ENCODE measurements at places on chromosomes 12 and 14.

GRCh38 chr12:89343127-89343526, 9.2 kb downstream of the DUSP6 start:
- DNase-seq, result no peak

GRCh38 chr12:13313886-13314285, 117.4 kb downstream of the EMP1 start:
- no peak for DNase-seq

GRCh38 chr14:103418481-103418818, 33.2 kb downstream of the MARK3 start:
- no peak for DNase-seq

DNA sequence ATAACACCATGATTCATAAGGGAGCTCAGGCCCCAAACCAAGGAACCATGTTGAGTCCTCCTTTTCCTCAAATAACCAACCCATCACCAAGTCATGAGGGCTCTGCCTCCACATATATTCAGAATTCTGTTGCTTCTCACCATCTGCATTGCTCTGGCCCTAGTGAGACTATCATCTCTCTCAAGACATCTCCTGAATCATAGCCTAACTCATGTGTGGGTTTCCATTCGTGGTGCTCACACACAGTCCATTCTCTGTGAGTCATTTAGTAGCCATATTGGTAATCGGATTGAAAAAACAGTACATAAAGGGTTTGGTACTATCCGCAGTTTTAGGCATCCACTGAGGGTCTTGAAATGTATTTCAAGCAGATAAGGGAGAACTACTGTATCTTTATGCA, 5.1 kb upstream of the SLC38A2 start:
- no peak for DNase-seq

DNA sequence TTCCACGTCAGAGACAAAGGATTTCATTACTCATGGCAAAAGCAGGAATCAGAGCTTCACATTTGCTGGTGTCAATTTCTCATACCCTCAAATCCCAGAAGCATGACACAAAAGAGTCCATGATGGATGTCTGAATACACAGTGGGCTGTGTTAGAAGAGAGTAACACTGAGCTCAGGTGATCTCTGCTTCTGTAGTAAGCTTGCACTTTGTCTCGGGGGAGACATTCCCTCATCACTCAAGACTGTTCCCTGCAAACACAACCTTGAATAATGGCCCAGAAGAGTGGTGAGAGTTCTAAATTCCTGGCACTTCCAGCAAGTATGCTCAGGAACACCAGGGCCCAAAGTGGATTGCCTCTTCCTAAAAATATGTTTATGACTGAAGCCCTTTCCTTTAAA, 1787.2 kb upstream of the SEL1L start:
- DNase-seq, result no peak

- DNase-seq, result no peak
Measured at GRCh38 chr12:52175371-52176350, 16.2 kb downstream of the KRT80 start.

- DNase-seq, result no peak
Measured at GRCh38 chr12:12166751-12167150, 96.0 kb downstream of the BCL2L14 start.

DNA sequence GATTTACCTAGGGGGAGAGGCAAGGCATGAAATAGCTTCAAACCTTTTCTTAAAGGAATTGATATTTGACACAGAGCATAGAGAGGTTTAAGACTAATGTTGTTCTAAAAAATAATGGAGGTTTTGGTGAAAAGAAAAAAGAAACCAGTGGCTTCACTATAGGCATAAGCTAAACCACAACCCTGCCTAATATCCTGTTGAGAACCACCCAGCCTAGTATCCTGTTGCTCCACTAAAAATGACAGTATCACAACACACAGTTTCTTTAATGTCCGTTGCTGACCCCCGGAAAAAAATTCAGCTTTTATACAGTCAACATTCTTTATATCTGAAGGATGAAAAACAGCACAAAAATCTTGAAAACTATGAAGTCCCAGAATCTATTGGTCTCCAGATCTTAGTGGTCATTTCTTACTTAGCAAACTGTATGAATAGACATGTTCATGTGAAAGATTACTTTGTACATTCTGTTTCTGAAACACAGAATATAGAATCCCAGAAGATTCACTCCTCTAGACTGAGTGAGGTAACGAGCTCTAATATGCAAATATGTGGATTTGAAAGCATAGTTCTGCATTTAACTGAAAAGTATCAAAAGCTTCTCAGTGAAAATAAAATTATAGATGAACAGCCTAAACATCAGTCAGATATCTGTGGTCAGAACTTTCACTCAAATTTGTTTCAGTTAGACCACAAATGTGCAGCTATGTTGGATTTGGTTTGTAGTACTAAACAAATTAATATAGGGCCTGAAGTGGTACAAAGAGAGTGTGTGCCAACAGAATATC, 40.5 kb downstream of the GALC start:
- no peak for DNase-seq

DNA sequence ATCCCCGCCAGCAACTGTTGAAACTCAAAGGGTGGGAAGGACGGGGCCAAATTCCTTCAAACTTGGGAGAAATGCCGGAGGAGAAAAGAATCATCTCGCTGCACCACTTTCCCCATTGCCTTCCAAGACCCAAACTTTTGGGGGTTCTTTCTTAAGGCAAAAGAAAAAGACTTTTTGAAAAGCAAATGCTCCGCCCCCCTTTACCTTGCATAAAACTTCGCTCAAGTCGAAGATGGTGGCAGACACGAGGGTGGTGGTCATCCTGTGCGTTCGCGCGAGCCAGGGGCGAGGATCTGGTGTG, 239 bp downstream of the ZFP36L1 start:
- DNase-seq, result no peak

DNA sequence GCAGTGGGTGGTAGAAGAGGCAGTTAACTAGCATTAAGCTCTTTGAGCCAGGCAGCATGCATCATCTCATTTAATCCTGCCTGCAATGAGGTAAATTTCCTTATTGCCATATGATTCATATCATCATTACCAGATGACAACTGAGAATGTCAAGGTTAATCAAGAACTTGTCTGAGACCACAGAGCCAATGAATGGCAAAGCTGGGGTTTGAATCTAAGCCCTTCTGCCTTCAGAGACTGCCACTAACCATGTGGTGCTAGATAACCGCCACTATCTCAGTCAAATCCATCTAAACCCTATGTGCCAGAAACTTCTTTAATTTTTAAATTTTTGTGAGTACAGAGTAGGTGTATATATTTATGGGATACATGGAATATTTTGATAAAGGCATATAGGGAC, 77.8 kb upstream of the GRIP1 start:
- DNase-seq, result no peak

GRCh38 chr12:25130741-25131188, 64.2 kb downstream of the DNAI7 start:
- peak; percentile 29 for DNase-seq

DNA sequence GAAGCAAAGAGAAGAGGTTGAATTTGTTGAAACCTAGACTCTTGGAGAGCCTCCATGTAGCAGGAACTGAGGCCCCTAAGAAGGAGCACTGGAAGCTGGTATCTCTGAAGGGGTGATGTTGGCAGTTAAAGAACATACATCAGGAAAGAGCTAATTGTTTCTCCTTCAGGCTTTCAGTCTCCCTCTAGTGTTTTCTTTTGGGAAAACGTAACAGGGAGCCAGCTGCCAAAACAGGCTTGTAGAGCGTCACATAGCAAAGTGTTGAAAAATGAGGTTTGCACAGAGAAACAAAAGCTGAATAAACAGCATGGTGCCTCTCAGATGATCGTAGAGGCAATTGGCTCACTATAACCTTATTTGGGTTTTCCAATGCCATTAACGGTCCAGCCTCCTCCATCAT, 46.9 kb upstream of the CAND1 start:
- DNase-seq, result peak; percentile 42

DNA sequence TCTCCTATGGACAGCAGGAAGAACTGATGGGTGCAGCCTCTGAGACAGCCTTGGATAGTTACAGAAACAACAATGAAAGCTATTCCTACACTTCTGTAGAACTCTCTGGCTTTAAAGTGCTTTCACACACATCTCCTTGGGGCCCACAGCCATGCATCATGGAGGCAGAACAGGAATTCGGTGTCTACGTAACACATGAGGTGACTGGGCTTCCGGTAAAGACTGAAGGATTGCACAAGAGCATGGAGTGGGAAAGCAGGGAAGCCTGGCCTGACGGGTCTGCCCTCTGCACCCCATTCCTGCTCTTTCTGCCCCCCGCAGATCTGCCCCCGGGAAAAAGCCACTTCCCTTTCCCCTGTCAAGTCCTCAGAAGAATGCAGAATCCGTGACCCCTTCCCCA, 82.6 kb downstream of the VWF start:
- no peak for DNase-seq

DNA sequence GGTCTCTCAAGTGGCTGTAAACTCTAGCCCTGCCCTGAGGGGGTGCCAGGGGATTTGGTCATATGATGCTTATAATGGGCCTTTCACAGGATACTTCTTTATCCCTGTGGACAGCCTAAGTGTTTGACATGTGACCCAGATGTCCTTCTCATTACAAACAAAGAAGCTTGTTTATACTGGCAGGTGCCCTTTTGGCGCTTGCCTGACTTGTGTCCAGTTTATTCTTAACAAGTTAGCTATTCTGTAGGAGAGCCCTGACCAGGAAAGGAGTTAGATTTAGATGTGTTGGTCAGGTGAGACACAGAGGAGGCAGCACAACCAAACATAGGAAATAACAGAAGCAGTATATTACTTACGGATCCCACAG, 51.9 kb downstream of the CCDC91 start:
- no peak for DNase-seq

DNA sequence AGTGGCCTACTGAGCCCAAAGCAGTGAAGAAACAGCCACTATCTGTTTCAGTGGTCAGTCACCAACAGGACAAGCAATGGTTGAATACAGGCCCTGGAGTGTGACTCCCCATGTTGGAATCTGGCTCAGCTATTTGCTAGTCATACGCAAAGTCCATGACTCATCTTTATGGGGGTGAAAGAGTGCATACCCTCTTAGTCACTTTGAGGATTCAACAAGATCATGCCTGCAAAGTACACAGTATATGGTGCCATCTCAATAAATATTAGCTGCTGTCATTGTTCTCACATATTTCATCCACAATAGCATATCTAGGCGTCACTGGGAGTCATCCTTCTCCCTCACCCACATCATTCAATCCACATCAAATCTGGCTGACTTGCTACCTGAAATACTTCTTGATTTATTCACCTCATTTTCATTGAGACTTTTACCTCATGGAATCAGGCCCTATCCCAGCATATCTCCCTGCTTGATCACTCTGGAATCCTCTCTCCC, 26.4 kb upstream of the STAB2 start:
- DNase-seq, result no peak

DNA sequence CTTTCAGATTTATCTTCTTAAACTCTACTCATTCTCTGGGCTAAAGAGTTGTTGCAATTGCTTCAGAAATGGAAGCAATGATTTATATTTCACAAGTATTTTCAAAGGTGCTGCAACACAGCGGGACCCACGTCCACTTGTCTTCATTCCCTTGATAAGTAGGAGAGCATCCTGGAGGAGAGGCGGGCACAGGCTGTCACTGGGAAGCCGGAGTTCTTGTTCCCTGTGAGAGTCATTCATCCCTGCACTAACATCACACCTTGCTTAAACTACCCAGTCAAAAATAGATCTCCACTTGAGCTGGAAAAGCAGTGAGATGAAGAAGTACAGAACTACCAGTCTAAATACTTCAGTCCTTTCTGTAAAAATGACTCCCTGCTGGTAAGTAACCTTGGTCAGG, 160.5 kb upstream of the RASSF8 start:
- DNase-seq, result no peak

GRCh38 chr12:5247144-5247543, 184.8 kb upstream of the NTF3 start:
- DNase-seq, result no peak

GRCh38 chr12:68239309-68239982, 13.8 kb upstream of the IL26 start:
- no peak for DNase-seq

- DNase-seq, result no peak
Measured at GRCh38 chr12:93339695-93340094, 38.0 kb upstream of the NUDT4 start.

DNA sequence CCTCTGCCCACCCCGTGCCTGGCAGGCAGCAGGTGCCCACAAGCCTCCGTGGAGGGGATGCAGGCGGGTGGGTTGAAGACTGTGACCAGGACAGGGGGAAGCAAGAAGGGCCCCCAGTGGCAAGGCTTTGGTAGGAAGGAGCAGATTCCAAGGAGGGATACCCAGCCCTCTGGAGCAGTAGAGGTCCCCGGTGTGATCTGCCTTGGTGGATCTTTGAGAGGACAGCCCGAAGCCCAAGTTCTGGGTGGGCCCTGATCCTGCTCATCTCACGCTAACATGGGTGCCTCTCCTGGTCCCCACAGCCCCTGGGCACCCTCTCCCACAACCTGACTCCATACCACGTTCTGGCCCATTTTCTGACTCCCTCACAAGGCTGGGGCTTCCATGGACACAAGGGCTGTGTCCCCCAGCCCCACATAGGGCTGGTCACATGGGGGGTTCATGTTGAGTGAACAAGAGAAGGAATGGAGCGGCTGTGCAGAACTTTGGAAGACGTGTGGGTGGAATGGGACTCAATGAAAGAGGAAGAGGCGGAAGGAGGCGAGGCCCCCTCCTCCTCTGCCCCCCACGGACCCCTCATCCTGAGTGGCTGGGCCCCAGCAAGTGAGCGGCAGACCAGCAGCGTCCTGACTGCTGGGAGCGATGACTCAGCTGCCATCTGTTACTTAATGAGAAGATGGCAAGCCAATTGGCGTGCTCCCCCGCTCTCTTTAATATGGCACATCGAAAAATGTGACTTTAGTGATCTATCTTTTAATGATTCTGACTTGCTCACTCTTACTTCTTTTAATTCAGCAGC, 77.0 kb upstream of the BCL11B start:
- DNase-seq, result no peak

DNA sequence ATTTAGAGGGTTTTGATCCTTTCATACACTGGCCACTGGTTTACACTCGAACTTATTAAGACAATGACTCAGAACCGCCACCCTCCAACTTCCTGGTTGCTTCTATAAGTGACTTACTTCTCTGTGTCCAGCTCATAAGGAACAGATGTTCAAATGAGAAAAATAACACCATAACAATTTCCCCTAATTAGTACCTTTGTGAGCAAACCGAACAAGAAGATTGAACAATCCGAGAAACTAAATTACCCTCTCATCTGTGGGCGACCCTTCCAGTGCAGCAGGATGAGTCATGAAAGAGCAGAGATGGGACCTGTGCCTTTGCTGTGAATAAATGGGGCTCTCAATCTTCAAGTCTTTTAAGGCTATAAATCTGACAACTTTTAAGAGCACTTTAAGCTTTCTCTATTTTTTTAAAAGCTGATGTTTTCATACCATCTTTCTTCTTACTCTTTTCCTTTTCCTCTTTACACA, 146.8 kb upstream of the RASSF8 start:
- DNase-seq, result no peak

Measured in iPS-NIHi11 (cell line).